ENCODE measurements at places on chromosomes 6 and 20.

DNA sequence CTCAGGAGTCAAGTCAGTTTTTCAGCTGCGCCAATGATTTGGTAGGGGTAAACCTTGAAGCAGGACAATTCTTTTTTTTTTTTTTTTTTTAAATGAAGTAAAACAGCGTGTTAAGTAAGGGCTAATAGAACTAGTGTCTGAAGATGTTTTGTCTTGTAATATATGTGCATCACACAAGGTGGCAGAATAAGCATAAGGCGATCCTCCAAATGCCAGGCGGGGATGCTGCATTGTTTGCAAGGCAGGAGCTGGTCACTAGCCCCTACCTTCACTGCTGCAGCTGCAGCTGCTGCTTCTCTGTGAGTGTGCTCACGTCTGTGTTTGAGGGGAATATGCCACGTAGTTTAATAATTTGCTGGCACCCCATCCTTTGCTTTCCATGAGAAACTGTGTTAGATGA, 272.7 kb upstream of the MAP3K7 start:
- no peak for DNase-seq

GRCh38 chr6:157862706-157863105, 39.7 kb downstream of the SNX9 start:
- no peak for DNase-seq

- no peak for DNase-seq
Measured at GRCh38 chr6:134772671-134773360, 177.1 kb downstream of the ALDH8A1 start.

DNA sequence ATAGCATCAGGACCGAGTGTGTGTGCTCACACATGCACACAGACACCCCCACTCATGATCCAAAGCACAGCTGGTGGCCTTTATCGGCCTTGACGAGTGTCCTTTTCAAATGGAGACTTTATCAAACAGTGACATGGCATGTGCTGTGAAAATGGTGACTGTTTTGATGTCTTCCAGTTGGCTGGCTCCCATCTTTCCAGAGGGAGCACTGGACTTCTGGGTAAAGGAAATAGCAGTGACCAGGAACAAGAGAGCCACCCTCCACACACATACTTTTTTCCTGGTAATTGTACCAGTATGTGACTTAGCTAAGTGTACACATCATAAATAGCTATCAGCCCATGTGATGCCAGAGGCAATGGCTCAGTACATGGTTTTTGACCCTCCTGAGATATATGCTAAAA, 52.7 kb downstream of the ZDHHC14 start:
- DNase-seq = no peak

DNA sequence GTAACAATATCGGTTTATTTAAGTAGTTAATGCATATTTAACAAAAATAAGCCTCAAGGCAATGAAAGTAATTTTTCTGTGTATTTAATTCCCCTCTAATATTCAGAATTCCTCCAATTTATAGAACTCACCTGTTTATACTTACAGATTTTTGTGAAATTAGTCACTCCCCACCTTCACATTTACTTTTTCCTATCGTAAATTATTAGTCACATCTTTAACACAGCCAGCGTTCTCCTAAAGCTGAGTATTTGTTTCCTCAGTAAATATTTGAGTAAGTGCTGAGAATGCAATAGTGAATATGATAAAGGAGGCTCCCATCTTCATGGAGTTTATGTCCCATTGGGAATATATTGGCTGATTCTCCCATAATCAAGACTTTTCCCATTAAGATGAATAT, 88.0 kb downstream of the SYCP2 start:
- DNase-seq = no peak
